GM19239 (cell line): ENCODE measurements at places on chromosomes 2 and 18.

DNA sequence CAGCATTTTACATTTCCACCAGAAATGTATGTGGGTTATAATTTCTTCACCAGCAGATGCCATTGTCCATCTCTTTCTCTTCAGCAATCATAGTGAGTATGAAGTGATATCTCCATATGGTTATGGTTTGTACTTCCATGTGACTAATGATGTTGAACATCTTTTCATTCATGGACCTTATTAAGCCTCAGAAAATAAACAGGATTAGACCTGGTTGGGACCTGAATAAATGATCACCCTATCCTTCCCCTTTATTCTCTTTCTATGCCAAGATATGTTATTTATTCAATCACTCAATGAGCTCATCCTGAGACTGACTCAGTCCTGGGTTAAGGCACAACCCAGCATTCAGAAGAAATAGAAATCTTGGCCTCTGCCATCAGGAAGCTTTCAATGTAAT, 86.6 kb downstream of the ANTXR1 start:
- DNase-seq: no peak

DNA sequence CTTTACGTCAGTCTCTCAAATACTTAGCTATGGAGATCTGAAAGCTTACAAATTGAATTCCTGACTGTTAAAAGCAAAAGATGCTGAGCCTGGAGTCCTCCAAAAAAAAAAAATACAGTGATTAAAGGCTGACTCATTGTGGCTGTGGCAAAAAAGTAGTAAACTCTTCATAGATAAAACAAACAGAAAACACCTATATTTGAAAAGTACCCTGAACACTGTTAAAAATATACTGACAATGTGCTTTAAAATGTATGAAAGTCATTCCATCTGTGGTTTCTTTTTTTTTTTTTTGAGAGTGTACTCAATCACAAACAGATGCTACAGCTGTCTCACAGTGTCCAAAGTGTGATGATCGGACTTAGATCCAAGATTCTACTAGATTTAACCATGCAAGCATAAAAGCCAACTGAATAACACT, 267.6 kb upstream of the CYP26B1 start:
- DNase-seq: no peak

GRCh38 chr2:19362094-19362754, 3.8 kb upstream of the OSR1 start:
- no peak for DNase-seq

- DNase-seq: no peak
Observed at GRCh38 chr2:108616318-108616717, 82.0 kb downstream of the LIMS1 start.

- no peak for DNase-seq
Observed at GRCh38 chr2:225104971-225105370, 62.7 kb upstream of the DOCK10 start.

GRCh38 chr2:16548036-16548435, 117.6 kb downstream of the CYRIA start:
- DNase-seq: no peak

GRCh38 chr2:183522489-183523266, 398.4 kb downstream of the NUP35 start:
- no peak for DNase-seq

GRCh38 chr18:54736981-54737380, 91.3 kb upstream of the RAB27B start:
- no peak for DNase-seq

- DNase-seq: no peak
Observed at GRCh38 chr2:165497659-165498317, 28.3 kb downstream of the CSRNP3 start.

- no peak for DNase-seq
Observed at GRCh38 chr2:51218047-51218446, 186.1 kb upstream of the NRXN1 start.

DNA sequence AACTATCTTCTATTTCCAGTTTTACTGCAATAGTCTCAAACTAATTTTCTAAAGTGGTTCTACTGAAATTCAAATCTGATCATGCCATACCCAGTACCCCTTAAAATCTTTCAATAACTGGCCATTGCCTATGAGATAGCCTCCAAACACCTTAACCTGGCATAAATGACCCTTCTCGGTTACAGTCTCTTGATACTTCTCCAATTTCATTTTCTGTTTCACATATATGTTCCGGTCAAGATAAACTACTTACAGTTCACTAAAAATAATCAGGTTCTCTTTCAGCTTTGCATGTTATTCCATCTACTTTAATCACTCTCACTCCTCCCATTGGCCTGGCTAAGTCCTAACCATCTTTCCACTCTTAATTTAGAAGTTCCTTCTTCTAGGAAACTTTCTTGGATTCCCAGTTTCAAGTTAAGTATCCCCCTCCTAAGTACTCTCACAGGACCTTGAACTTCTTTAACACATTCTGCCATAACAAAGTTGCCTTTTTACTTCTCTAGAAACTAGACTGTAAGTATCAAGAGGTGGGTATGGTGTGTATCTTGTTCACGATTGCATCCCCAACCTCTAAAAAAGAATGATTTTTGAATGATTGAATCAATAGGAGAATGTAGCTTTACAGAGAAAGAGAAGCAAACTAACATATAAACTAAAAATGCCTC, 110.2 kb upstream of the RBBP8 start:
- peak; percentile 18 for DNase-seq

DNA sequence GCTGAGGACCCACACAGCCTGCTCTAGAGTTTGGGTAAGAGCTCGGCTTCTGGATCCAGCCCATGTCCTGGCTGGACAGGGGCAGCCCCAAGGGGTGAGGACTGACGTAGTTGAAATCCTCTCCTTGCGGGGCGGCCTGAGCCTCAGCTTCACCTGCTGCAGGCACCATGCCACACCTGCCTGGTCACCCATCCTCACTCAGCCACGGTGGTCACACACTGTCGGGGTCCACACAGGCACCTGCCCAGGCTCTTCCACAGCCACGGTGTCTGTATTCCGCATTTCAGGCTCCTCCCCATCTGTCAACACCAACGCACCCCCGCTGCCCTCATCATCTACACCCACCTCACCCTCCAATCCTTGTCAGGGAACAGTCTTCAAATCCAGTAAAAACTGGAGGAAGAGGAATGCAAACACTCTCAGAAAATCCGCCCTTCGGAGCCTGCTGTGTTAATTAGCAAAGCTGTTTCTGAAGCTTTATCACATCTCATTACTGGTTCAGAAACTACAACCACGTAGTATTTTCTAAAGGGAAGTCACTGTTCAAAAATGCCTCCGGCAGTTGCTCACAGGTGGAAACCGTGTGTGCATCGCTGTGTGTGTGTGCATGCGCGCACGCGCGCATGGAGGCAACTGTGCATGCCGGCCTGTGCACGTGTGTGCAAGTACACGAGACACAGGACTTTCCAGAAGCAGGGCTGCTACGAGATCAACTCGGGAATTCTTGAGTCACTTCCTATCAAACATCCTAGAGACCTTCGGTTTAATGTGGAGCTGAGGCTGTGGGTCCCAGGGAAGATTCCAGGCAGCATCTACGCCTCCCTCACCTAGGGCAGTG, 38.2 kb downstream of the SLC66A2 start:
- no peak for DNase-seq

DNA sequence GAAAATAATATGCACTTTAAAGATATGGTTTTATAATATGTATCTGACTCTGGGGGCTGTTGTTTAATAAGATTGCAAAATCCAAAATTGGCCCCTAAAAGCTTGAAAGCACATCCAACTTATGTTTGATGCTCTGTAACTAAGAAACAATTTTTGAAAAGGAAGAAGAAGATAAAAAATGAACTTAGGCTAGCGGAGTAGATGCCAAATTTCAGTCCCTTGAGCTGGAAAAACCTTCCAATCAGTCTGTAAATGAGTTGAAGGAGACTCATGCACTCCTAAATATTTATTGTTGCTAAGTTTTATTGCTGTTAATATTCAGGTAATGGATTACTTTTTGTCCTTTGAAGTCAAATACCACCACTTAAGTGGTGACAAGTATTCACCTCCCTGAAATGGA, 465.0 kb downstream of the ZEB2 start:
- no peak for DNase-seq

DNA sequence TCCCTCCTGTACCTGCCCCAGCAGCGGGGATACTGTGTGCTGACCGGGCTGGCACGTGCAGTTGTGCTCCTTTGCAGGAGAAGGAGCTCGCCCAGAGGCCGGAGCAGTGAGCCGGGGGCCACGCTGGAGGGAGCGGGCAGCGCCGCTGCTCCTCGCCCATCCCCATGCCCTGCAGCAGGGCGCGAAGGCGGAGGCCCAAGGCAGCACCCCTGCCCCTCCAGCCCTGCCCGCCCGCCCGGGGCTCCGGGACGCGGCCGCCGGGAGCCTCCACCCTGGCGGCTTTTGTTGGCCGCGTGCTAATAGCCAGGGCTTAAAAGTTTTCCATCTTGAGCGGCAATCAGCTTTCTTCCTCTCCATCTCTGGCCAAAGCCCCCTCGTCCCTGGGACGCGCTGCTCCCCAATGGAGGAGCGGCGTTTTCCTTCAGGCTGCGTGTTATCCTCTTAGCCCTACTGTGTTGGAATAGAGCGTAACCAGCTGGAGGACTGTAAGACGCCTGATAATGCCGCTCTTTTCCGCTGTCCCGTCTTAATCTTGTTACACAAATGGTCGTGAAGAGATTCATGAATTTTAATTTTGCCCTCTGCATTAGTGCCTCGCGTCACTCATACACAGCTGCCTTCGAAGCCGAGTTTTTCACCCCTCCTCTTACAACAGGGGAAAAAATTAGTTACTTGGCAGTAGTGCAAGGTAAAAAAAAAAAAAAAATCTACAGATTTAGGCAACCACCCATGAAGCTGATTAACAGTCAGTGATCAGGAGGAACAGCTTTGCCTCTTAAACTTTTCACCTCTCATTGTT, 172.9 kb upstream of the SIX3 start:
- no peak for DNase-seq

GRCh38 chr2:120875431-120875830, 139.8 kb downstream of the GLI2 start:
- no peak for DNase-seq

- no peak for DNase-seq
Observed at GRCh38 chr18:31491586-31491985, 6.4 kb upstream of the DSG2 start.

DNA sequence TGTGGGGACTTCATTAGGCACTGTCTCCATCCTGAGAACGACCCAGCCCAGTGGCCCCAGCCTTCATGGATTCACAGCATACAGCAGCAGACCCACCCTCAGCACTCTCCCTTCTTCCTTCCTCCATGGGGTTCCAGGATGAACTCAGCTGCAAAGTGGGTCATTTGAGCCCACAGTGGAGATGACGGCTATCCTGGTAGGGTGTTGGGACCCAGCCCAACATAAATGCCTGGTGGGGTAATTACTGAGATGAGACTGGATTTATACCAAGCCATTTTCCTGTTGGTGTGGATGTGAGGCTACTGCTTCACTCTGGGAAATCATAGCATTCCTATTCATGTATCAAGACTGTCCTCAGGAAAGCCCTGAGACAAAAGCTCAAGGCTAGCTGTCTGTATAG, 536.7 kb upstream of the TNP1 start:
- DNase-seq: no peak

GRCh38 chr2:170535552-170535951, 179.6 kb upstream of the SP5 start:
- DNase-seq: no peak

DNA sequence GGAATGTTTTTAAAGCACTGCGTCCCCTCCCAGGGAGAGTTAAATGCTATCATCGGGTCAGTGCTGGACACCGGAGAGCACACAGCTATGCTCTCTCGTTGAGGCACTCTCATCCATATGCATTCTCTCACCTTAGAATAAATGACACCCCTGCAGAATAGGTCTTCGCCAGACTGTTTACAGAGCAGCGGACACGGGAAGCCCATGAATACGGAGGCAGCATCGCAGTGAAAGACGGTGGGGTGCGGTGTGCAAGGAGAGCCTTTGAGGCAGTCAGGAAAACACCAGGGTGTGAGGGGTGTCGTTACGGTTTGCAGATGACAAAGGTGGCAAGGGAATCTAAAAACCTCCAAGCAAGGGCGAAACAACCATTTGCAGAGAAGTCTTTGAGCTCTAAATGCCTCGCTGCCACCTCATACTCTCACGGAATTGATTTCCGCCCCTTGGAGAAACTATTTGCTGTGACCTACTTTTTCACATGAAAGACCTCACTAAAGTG, 169.2 kb upstream of the FHL2 start:
- no peak for DNase-seq

DNA sequence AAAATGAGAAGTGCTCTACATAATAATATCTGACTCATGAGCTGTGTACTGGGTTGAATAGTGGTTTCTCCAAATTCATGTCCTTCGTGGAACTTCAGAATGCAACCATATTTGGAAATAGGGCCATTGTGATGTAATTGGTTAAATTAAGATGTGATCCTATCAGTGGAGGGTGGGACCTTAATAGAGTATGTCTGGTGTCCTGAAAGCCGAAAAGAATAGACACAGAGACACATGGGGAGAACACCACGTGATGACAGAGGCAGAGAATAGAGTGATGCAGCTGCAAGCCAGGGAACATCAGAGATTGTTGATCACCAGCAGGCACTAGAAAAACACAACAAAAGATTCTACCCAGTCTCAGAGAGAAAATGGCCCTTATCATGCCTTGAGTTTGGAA, 310.1 kb downstream of the EXOC6B start:
- no peak for DNase-seq

DNA sequence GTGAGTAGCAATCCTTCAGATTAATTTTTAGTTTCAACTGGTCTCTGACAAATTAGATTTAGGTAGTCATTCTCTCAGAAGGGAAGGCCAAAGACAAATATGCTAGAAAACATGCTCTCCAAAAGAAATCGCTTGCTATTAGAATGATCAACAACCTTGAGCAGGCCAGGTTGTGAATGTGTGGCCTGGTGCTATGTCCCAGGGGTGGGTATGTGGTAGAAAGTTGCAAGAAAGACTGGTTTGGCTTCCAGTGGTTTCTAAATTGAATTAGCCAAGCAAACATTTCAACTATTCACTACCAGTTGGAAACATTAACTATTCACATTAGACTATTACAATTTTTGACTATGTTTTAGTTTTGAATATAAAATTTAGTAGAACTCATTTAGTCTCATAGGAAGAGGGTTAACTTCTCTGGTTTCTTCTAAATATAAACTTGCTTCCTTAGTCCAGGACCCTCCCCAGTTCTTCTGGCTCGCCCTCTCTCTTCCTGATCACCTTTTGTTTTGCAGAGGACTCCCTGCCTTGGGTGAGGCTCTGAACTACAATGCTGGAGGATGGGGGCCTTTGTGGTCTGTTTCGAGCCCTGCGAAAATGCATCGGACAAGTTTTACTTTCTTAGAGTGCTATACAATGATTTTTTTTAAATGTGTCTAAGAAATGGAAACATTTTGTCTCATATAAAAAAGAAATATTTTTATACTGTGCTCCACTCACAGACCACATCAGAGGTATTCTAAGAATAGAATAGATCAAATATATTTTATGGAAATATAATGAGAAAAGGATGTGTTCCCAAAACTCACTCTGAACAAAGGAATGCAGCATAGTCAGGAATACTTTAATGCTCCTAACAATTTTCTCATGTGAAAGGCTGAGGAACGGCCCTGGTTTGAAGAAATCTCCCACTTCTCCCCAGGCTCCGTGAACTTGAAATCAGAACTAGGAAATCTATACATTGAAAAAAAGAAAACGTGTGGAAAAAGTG, 375.0 kb upstream of the ZEB2 start:
- no peak for DNase-seq
